ENCODE measurements at places on chromosomes 1 and 21.

DNA sequence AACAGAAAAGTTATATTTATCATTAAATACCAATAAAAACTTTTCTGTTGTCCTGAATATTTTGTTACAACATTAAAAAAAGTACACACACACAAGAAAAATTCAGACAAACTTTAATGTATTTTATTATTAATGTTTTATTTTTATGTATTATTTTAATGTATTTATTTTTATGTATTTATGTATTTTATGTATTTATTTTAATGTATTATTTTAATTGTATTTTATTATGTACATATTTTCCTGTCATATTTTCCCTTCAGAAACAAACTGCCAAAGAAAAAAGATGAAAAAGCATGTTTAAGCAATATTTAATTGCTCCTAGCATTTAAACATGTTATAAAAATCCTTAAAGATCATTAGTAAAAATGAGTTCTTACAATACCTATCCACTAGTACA lies 222.1 kb downstream of the RERE start:
- no peak for DNase-seq

GRCh38 chr1:37479255-37480124 lies 5.1 kb downstream of the ZC3H12A start:
- peak; percentile 89 for DNase-seq

DNA sequence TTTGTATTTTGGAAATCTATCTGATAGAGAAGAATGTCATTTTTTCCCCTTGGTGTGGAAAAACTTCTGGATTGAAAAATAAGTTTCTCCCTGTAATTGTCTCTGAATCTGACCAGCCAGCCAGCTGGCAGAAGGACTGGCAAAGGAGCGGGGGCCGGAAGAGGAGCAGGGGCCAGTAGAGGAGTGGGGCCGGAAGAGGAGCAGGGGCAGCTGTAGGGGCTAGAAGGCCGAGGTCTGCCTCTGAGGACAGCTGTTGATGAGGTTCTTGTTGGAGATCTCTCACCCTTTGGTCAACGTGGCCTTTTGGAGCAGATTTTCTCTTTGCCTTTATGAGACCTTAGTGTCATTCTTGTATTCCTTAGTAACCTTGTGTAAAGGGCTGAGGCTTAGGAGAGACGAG lies 121.8 kb downstream of the GALNT2 start:
- no peak for DNase-seq

- no peak for DNase-seq
Measured at GRCh38 chr21:36471254-36471723, 8.6 kb downstream of the CLDN14 start.

GRCh38 chr1:233440951-233441401 lies 113.5 kb downstream of the MAP3K21 start:
- no peak for DNase-seq

GRCh38 chr1:183879966-183880365 lies 75.0 kb downstream of the RGL1 start:
- no peak for DNase-seq

DNA sequence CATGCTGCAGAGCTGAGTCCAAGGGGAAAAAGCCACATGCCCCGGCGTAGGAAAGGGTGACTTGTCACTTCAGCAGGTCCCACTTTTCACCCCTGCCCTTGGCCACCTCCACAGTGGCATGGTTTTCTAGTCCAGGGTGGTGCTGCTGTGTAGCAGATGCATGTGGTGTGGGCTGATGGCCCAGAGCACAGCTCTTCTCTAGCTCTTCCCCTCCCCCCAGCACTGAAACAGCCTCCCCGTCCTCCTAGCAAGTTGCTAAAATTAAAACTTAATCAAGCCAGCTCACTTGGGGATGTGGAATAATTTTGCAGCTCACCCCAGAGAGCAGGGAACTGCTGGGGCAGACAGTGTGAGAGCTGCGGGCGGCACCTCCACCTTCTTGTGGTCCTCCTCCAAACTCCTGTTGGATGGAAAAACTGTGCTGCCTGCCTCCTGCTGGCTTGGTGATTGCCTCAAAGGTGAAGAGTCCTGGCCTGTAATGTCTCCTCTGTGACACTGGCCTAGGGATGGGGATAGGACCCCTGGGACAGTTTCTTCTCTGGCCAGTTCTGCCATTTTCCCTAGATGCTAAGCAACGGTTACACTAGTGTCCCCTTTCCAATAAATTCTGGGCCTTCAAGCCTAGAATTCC lies 91.6 kb downstream of the RNF220 start:
- DNase-seq, result no peak
